Left ventricle myocardium inferior (tissue), 1 donor: ENCODE measurements at places on chromosomes 5 and 9. TPM values are rescaled to one million over a fixed set of nuclear protein-coding genes. Genes with fewer than 3 reads are reported as not detected.

The CCDC112 gene
- 5.3 TPM for total RNA-seq

The PCDHGB2 gene
- 8.8 TPM for total RNA-seq

The SH3TC2 gene
- 9.4 TPM for total RNA-seq

The TRPM6 gene
- 0.30 TPM for total RNA-seq

The PAEP gene
- not detected for total RNA-seq

The FOXD4L3 gene
- not detected for total RNA-seq

The ARID3C gene
- total RNA-seq: not detected

The CERT1 gene
- 28.8 TPM for total RNA-seq

The HSDL2 gene
- 234 TPM for total RNA-seq

The CCNJL gene
- total RNA-seq: 6.5 TPM

The SLC4A9 gene
- 0.44 TPM for total RNA-seq

The FSTL4 gene
- total RNA-seq: not detected

The PTGES gene
- total RNA-seq: 1.9 TPM

The ADRA1B gene
- total RNA-seq: 2.5 TPM

The MEGF10 gene
- total RNA-seq: 0.47 TPM

The CD274 gene
- 14.7 TPM for total RNA-seq

The RFX3 gene
- total RNA-seq: 3.8 TPM

The EGR1 gene
- 7.8 TPM for total RNA-seq

The SLIT3 gene
- 22.7 TPM for total RNA-seq

The C7 gene
- 175 TPM for total RNA-seq

The FAM219A gene
- 22.9 TPM for total RNA-seq

The TAF11L10 gene
- not detected for total RNA-seq

The IFNA2 gene
- not detected for total RNA-seq

The ZDHHC11 gene
- total RNA-seq: 18.7 TPM

The HTR4 gene
- total RNA-seq: 0.99 TPM

The SPINK7 gene
- not detected for total RNA-seq

The ARL14EPL gene
- not detected for total RNA-seq

The FOXD4L6 gene
- not detected for total RNA-seq

The GRM6 gene
- total RNA-seq: not detected

The PPP2R2B gene
- total RNA-seq: 0.11 TPM

The DMRT3 gene
- not detected for total RNA-seq

The CAVIN4 gene
- 50.9 TPM for total RNA-seq

The IL31RA gene
- 0.27 TPM for total RNA-seq

The FBP1 gene
- total RNA-seq: 0.74 TPM

The LRSAM1 gene
- total RNA-seq: 35.4 TPM

The GRIA1 gene
- total RNA-seq: 0.14 TPM

The AGXT2 gene
- not detected for total RNA-seq

The LRRC8A gene
- 19.8 TPM for total RNA-seq

The MARCOL gene
- not detected for total RNA-seq

The OBP2B gene
- not detected for total RNA-seq

The BTNL3 gene
- not detected for total RNA-seq

The DRD1 gene
- total RNA-seq: not detected

The CDC25C gene
- not detected for total RNA-seq

The FOXI1 gene
- not detected for total RNA-seq

The LAMC3 gene
- 0.66 TPM for total RNA-seq

The PCDHGA9 gene
- total RNA-seq: 3.9 TPM

The SHISAL2B gene
- not detected for total RNA-seq

The OR1J2 gene
- total RNA-seq: not detected

The TOPORS gene
- 8.4 TPM for total RNA-seq

The FBXL7 gene
- 27.7 TPM for total RNA-seq

The CARTPT gene
- not detected for total RNA-seq

The NR2F1-AS1 gene
- total RNA-seq: 0.60 TPM

The UNC13B gene
- 21.6 TPM for total RNA-seq

The CCNI2 gene
- 0.08 TPM for total RNA-seq

The C9orf50 gene
- total RNA-seq: not detected

The UGT3A2 gene
- total RNA-seq: not detected

The FABP6 gene
- 1.6 TPM for total RNA-seq
